Mesenchymal stem cell (in vitro differentiated cells and primary cell): ENCODE measurements at places on chromosomes 2 and 18.

DNA sequence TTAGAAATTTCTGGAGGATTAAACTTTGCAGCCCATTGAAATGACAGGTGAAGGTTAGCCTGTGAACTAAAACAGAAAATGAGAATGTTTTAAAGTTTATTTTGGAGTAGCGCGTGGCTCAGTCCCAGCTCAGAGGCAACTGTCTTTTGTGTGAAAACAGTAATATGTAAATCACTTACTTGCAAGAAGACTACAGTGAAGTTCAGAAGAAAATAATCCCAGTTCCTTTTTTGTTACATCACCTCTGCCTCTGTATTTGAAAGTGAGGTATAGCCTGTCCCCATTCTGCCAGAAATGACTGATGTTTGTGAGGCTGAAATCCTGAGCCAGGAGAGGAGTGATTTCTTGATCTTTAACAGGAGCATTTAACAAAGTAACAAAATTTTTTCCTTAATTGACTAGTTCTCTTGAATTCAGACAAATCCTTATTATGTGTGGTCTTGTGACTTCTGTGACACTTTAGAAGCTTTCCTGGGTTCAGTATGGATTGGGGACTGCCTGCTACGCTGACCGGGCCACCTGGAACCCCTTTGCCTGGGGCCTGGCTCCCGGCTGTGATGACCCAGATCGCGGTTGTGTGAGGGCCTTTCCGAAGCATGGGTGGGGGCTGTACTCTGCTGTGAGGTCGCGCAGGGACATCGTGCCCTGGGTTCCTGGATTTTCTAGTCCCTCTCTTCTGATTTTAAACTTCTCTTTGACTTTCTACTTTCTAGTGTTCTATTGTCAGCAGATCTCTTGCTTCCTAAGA, 24.3 kb downstream of the TRAPPC12 start:
- H3K27me3 ChIP-seq: no peaks in the 10 kb centered on the region
- no peak overlapping the region for H3K4me3 ChIP-seq
- H3K4me1 ChIP-seq: no peaks in the 10 kb centered on the region
- peaks cover 33% of the 10 kb centered on the region for H3K36me3 ChIP-seq
- H3K27ac ChIP-seq: no peak overlapping the region

DNA sequence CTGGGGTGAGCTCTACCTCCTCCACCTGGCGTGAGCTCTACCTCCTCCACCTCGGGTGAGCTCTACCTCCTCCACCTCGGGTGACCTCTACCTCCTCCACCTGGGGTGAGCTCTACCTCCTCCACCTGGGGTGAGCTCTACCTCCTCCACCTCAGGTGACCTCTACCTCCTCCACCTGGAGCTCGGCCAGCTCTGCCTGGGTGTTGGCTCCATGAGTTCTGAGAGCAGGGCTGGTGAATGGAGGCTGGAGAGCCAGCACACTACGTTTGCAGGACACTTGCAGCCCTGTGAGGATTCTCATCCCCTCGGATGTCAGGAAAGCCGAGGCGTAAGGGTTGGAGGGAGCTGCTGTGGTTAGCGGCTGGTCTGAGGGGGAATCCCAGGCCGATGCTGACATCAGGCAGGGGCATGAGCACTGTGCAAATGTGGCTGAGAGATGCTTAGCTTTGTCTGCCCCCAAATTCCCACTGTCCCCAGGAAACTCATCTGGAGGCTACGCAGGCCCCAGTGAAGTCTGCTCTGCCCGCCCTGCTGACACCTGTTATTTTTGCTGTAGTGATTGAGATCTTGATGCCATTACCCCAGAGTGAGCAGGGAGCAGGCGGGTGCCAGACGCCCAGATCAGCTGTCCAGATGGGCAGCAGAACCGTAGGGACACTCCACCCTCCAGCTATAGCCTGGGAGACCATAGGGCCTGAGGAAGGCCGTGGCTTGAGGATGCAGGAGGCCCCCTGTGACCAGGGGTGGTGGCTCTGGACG, 3.3 kb downstream of the CROCC2 start:
- H3K36me3 ChIP-seq: no peaks in the 10 kb centered on the region
- peak overlapping the region; percentile 18 for H3K4me3 ChIP-seq
- H3K27ac ChIP-seq: no peak overlapping the region
- peaks cover under 1% of the 10 kb centered on the region for H3K4me1 ChIP-seq

GRCh38 chr2:11656671-11657101, 13.3 kb downstream of the NTSR2 start:
- peaks cover 63% of the 10 kb centered on the region for H3K27me3 ChIP-seq
- no peak for DNase-seq
- no peak overlapping the region for H3K27ac ChIP-seq

GRCh38 chr18:4270016-4270415, 185.1 kb downstream of the DLGAP1 start:
- H3K4me3 ChIP-seq: no peak overlapping the region
- H3K36me3 ChIP-seq: no peaks in the 10 kb centered on the region
- no peak for DNase-seq
- H3K27ac ChIP-seq: no peak overlapping the region
- no peaks in the 10 kb centered on the region for H3K4me1 ChIP-seq

GRCh38 chr2:84427235-84428138, 31.6 kb downstream of the SUCLG1 start:
- peaks cover 2% of the 10 kb centered on the region for H3K4me1 ChIP-seq
- H3K27me3 ChIP-seq: no peaks in the 10 kb centered on the region
- no peak overlapping the region for H3K27ac ChIP-seq
- H3K36me3 ChIP-seq: peaks cover 82% of the 10 kb centered on the region

- H3K27ac ChIP-seq: no peak overlapping the region
- no peaks in the 10 kb centered on the region for H3K36me3 ChIP-seq
- no peak for DNase-seq
- no peaks in the 10 kb centered on the region for H3K4me1 ChIP-seq
- no peaks in the 10 kb centered on the region for H3K27me3 ChIP-seq
Measured at GRCh38 chr2:77488141-77488540, 34.0 kb downstream of the LRRTM4 start.

- no peaks in the 10 kb centered on the region for H3K4me1 ChIP-seq
- H3K27me3 ChIP-seq: no peaks in the 10 kb centered on the region
- DNase-seq: no peak
- no peak overlapping the region for H3K4me3 ChIP-seq
Measured at GRCh38 chr2:165871025-165871424, 77.0 kb upstream of the GALNT3 start.

- H3K27ac ChIP-seq: no peak overlapping the region
- no peak for DNase-seq
- no peak overlapping the region for H3K4me3 ChIP-seq
- H3K27me3 ChIP-seq: no peaks in the 10 kb centered on the region
- H3K4me1 ChIP-seq: no peaks in the 10 kb centered on the region
Measured at GRCh38 chr18:732371-732770, 19.9 kb upstream of the ENOSF1 start.

DNA sequence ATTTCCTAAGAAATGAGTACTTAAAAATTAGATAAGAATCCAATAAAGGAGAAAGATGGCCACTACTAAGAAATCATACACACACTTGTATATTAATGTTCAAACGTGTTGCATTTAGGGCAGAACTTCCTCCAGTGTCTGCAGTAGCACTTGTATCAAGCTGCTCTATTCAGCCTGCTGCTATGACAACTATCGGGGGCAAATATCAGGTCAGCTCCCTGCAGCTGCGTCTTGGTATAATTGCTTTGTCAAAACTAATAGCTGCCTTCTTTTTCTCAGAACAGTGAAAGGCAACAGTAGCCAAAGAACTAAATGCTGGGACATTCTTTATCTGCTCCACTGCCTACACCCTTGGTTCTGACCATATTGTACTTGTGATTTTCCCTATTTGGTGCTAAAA, 300.7 kb downstream of the NOL4 start:
- no peak overlapping the region for H3K4me3 ChIP-seq
- DNase-seq: no peak
- no peak overlapping the region for H3K27ac ChIP-seq
- no peaks in the 10 kb centered on the region for H3K27me3 ChIP-seq
- no peaks in the 10 kb centered on the region for H3K36me3 ChIP-seq

DNA sequence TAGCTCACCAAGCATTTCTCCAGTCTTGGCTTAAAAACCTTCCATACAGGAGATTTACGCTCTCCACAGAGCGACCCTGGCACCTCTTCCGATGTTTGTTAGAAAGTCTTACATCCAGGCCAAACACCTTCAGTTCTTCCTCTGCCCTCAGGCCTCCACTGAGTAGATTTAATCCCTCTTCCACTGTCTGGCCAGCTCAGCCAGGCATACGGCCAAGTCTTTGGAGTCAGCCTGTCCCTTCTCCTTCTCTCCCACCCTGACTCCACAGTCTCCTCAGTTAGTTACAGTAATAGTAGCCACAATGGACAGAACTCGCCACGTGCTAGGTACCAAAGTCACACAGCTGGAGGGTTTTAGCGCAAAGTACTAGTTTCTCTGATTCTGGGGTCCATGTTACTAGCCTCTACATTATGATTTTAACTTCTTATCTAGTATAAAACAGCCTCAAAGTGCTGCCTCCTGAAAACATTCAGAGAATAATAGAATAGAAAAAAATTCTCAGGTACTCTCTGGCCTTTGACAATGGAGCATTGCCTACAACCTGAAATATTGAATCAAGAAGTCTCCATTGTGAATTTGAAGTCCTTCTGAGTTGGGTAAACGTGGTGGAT, 39.5 kb downstream of the THNSL2 start:
- no peaks in the 10 kb centered on the region for H3K36me3 ChIP-seq
- H3K4me3 ChIP-seq: no peak overlapping the region
- H3K4me1 ChIP-seq: no peaks in the 10 kb centered on the region
- peaks cover 45% of the 10 kb centered on the region for H3K27me3 ChIP-seq
- DNase-seq: no peak
- H3K27ac ChIP-seq: no peak overlapping the region

GRCh38 chr2:121735518-121736074, 1.1 kb downstream of the NIFK start:
- H3K27ac ChIP-seq: no peak overlapping the region
- peak; percentile 11 for DNase-seq
- peaks cover 3% of the 10 kb centered on the region for H3K27me3 ChIP-seq

DNA sequence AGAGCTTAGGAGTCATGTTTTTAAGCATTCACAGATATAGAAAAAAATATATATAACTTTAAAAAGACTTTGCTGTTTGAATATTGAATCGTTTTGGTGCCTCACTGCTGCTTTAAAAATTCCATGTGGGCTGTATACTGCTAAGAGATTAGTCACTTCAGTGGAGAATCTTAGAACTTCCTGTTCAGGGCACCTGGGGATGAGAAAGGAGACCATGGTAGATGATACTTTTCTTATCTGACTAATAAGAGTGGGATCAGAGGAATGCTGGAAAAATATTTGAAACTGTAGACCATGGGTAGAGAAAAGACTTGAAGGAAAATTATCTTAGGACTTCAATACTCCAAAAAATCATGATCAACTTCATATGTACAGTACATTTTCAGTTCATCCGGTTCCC, 442.2 kb upstream of the SETBP1 start:
- no peaks in the 10 kb centered on the region for H3K27me3 ChIP-seq
- DNase-seq: no peak
- no peaks in the 10 kb centered on the region for H3K4me1 ChIP-seq

- H3K4me3 ChIP-seq: peak overlapping the region; percentile 42
- H3K36me3 ChIP-seq: no peaks in the 10 kb centered on the region
- no peaks in the 10 kb centered on the region for H3K27me3 ChIP-seq
- DNase-seq: no peak
- no peaks in the 10 kb centered on the region for H3K4me1 ChIP-seq
Measured at GRCh38 chr2:189022492-189022891, 48.3 kb downstream of the COL3A1 start.

- DNase-seq: no peak
- H3K36me3 ChIP-seq: no peaks in the 10 kb centered on the region
- no peak overlapping the region for H3K4me3 ChIP-seq
- H3K27me3 ChIP-seq: no peaks in the 10 kb centered on the region
Measured at GRCh38 chr2:14303366-14304115, 329.0 kb upstream of the LRATD1 start.

DNA sequence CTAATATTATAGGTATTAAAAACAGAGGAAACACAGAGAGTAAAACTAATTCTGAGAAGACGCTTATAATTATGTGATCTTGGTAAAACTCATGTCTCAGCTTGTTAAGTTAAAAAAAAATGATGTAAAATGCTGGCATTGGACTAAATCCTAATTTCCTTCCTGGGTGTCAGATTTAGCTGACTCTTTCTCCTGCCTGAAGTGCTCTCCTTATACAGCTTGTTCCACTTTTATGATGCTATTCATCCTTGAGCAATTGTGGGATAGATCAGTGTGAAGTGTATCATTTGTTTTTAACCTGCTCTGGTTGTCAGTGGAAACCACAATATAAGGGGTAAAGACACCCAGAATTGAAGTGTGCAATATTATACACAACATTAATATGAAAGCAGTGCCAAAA, 84.9 kb downstream of the EFEMP1 start:
- H3K4me1 ChIP-seq: no peaks in the 10 kb centered on the region
- DNase-seq: no peak
- no peaks in the 10 kb centered on the region for H3K27me3 ChIP-seq
- H3K4me3 ChIP-seq: no peak overlapping the region

- no peaks in the 10 kb centered on the region for H3K27me3 ChIP-seq
- H3K4me1 ChIP-seq: no peaks in the 10 kb centered on the region
- no peak overlapping the region for H3K4me3 ChIP-seq
- no peak for DNase-seq
- H3K36me3 ChIP-seq: no peaks in the 10 kb centered on the region
- H3K27ac ChIP-seq: no peak overlapping the region
Measured at GRCh38 chr2:14143435-14143834, 489.1 kb upstream of the LRATD1 start.

- H3K27me3 ChIP-seq: peaks cover 8% of the 10 kb centered on the region
- no peaks in the 10 kb centered on the region for H3K4me1 ChIP-seq
- no peak for DNase-seq
- no peak overlapping the region for H3K27ac ChIP-seq
Measured at GRCh38 chr2:151872463-151872862, 44.2 kb upstream of the ARL5A start.

DNA sequence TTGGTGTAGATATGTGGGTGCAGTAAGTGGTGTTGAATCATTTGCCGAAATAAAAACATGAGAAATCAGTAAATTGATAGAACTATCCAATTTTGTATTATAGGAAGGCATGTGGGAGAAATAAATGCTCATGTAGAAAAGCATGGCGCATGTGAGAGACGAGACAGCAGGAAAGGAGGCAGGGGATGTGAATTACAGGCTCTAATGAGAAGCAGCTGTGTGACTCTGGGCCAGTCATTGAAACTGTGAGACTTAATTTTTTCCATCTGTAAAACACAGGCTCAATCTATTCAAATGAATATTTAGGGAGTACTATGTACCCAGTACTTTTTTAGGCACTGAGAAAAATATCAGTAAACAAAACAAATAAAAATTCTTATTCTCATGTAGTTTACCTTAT, 42.6 kb upstream of the MAP3K20 start:
- H3K36me3 ChIP-seq: no peaks in the 10 kb centered on the region
- no peak overlapping the region for H3K27ac ChIP-seq
- no peak overlapping the region for H3K4me3 ChIP-seq
- H3K4me1 ChIP-seq: peaks cover 1% of the 10 kb centered on the region

DNA sequence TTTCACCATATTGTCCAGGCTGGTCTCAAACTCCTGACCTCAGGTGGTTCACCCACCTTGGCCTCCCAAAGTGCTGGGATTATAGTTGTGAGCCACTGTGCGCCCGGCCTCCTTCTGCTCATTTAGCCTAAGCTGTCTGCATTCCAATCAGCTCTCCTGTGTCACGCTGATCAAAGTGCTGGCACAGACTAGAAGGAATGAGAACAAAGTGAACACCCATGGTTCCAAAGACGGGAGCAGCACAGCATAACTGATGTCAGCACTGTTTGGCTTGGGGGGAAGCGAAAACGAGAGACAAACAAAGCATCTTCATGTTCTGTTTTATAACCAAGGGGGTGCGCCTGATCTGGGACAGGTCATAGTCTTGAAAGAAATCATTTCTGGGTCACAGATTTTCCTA, 43.3 kb downstream of the DIPK1C start:
- no peak for DNase-seq
- no peaks in the 10 kb centered on the region for H3K36me3 ChIP-seq
- H3K27me3 ChIP-seq: peaks cover 20% of the 10 kb centered on the region
- H3K4me3 ChIP-seq: no peak overlapping the region
